Inflammatory macrophage treated with lipopolysaccharide for 4 hours (primary cell): ENCODE measurements at places on chromosomes 2 and 18.

GRCh38 chr2:23494286-23494685 is 109.3 kb downstream of the KLHL29 start:
- no peak for DNase-seq

DNA sequence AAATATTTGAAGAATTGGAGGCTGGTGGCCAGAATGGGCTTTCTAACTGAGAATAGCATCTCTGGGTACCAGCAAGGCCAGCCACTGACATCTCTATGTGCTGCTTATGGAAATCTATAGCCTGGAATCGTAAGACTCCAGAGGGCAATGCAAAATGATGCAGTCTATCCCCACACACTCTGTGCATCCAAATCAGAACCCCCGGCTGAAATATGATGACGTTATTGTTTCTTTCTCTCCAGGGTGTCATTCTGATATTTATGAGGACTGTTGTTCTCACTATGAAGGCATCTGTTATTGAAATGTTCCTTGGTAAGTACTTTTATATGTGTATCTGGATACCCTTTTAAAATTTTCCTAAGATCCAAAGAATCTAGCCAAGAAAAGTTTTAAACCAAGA is 19.6 kb downstream of the VIT start:
- DNase-seq: no peak

- DNase-seq: no peak
Measured at GRCh38 chr2:225820826-225821225, 421.3 kb downstream of the NYAP2 start.

- no peak for DNase-seq
Measured at GRCh38 chr18:33470216-33470615, 29.7 kb upstream of the CCDC178 start.

DNA sequence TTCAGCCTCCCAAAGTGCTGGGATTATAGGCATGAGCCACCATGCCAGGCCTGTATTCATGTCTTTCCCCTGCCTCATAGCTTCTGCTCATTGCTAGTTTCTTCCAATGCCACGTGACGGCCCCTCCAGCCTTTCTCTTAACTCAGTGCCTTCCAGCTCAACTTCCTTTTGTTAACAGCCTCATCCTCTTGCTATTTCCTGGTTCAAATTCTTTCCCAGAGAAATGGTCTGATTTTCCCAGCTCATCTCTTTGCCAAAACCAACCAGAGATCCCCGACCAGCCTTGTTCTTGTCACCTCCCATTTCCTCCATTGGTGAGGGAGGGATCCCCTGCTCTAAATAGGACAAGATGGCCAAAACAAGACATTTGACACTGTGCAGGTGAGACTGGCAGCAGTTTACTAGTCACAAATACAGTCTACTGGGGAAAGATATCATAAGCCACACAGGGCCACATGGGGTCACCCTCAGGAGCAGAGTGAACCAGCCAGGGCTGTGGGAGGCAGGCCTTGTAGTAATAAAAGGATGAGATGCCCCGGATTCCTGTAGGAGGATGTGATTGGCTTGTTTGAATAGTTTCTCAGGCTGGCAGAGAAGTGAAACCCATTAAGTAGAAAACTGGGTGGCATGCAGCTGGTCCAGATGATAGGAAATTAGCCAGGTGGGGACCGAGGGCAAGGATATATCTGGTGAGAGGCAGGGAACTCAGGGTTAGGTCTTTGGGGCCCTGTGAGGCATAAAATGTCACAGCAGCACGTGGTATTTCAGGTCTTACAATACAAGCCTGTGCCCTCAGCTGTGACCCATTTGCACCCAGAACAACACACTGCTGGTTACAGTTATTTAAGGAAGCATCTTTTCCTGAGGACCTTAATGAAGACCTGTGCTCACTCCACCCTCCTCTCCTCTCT is 6.4 kb downstream of the CD207 start:
- peak; percentile 58 for DNase-seq

DNA sequence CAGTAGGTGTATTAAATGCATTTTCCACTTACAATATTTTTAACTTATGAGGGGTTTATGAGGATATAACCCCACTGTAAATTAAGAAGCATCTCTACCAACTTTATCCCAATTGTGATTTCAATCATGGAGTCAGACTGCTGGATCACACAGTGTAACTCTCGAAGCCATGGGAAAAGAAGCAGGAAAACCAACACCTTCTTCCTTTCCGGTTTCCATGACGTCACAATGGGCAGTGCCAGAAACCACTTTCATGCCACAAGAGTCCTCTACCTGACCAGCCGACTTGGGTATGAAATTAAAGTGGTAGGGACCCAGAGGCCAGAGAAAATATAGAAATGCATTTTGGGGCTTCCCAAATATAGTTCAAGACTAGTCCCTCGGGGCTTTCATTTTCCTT is 4.2 kb downstream of the RNF152 start:
- no peak for DNase-seq

DNA sequence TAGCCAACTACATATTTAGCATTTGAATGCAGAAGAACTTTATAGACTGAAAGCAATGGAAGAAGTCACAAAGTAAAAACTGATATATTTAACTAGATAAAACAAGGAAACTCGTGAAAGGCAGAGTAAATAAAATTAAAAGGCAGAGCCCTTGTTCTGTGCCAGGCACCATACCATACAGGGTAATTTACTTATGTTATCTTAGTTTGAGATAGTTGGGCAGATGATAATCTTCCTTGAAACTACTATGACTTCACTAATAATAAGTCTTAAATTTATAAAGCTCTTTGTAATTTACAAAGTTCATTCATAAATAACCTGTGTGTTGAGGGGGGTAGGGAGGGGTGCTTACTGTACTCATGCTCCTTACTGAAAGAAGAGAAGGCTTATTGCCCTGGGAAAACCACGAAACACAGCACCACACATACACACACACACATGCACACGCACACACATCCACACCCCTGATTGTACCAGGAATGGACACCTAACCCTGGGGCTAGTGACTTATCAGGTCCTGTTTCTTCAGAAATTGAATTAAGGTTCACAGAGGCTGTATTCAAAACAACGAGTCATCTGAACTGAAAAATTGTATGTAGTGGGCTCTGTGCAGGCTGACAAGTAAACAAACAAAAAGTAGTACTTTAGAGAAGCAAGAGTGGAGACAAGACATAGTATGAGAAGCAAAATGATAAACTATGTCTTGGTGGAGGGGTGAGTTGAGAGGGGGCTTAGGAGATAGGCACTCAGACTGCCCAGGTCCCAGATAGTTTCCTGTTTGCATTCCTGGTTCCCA is 38.1 kb downstream of the AGFG1 start:
- DNase-seq: no peak

GRCh38 chr2:16960579-16960978 is 294.9 kb upstream of the CYRIA start:
- no peak for DNase-seq

GRCh38 chr2:28952836-28953211 is 28.3 kb upstream of the TOGARAM2 start:
- DNase-seq: peak; percentile 67

DNA sequence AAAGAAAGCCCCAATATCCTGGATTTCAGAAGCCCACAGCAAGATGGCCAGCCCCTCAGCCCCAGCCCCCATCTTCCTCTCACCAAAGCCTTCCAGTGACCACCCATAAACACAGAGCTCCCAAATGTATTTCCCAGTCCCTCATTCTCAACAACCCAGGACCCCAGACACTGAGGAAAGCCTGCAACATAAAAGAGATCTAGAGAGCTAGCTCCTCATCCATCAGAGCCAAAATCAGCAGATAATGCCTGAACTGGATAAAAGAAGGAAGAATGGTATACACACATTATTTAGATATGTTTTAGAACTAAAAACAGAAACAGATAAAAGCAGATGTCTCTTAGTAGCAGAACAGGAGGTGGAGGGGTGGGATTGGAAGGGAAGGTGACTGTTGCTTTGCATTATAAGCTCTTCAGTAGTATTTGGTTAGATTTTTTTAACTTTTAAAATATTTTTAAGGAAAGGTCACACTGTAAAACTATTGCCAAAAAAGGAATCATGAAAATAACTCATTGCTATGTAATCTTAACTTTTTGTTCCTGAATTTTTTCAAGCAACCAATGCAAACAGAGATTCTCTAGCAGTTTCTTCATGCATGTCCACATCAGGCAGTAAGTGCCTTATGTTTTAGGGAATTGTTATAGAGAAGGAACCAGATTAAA is 144.2 kb upstream of the PKDCC start:
- no peak for DNase-seq

DNA sequence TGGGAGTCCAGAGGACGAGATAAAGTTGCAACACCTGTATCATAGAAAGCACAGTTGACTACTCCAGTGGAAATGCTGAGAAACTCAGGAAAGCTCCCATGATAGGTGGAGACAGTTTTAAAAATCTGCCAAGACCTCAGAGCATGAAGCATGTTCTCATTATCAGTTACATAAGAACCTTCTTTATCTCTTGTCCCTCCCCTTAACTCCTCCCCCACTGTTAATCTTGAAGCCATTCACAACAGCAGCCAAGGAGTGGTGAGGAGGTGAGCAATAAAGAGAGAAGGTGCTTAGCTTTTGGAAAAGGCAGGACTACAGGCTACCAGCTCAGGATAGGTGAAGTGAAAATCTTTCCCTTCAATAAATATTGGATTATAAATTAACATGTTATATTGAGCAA is 657.9 kb downstream of the NYAP2 start:
- no peak for DNase-seq

DNA sequence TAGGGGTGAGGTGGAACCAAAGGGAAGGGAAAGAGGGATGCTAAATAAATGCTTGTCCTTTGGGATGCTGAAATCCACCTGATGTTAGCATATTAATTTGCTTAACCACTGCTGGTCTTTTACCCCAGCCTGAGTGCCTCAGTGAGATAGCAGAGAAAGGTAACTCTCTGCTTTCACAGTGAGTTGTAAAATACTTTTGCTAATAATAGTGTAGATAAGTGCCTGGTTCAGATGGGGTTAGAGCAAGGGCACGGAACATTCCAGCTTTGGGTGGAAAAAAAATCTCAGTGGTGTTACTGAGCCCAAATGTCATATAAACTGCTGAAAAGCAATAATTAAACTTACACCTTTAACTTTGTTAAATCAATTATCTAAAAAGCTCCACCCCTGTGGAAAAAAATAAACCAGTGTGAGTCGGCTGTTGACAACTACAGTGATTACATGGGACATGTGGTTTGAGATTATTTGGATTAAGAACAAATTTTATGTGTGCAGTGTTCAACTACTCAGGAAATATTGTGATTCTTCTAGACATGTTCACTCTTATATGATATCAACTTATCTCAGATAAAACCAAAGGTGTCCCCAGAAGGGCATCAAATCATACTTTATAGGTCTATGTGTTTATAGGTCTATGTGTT is 21.1 kb upstream of the RND3 start:
- no peak for DNase-seq

- no peak for DNase-seq
Measured at GRCh38 chr2:25632396-25632795, 41.0 kb downstream of the DTNB start.

GRCh38 chr2:220224691-220225543 is 597.5 kb downstream of the SLC4A3 start:
- no peak for DNase-seq

- no peak for DNase-seq
Measured at GRCh38 chr18:38367473-38367872, 801.9 kb upstream of the CELF4 start.

- DNase-seq: no peak
Measured at GRCh38 chr2:24856791-24857211, 63.2 kb downstream of the ADCY3 start.

- DNase-seq: no peak
Measured at GRCh38 chr2:47818777-47819176, 35.8 kb downstream of the MSH6 start.
